Naive thymus-derived CD8-positive, alpha-beta T cell (primary cell): ENCODE measurements at places on chromosomes 3 and 15. TPM values are rescaled to one million over a fixed set of nuclear protein-coding genes. Genes with fewer than 3 reads are reported as not detected.

GRCh38 chr3:15899388-15899787 is 101.6 kb upstream of the ANKRD28 start:
- no peak for DNase-seq
- H3K36me3 ChIP-seq, result no peaks in the 10 kb centered on the region
- no peaks in the 10 kb centered on the region for H3K27me3 ChIP-seq
- no peak overlapping the region for H3K4me3 ChIP-seq
- H3K4me1 ChIP-seq, result no peaks in the 10 kb centered on the region
- H3K27ac ChIP-seq, result no peak overlapping the region

DNA sequence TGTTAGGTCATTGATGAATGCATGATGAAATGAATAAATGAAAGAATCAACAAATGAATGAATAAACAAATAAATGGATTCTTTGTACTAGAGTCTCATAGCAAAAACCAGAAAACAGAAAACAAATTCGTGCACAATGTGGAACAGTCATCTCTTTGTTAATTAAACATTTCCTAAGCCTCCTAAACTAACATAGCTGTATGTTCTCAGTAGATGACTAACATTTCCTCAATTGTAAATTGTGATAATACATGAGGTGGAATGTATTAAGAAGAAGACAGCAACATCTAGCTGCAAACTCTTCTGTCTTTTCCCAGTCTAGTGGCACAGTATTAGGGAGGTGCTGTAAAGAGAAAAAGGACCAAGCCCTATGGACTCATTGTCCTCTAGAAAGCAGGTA is 1021.0 kb downstream of the MCTP2 start:
- no peak overlapping the region for H3K27ac ChIP-seq
- peaks cover 18% of the 10 kb centered on the region for H3K27me3 ChIP-seq
- no peaks in the 10 kb centered on the region for H3K4me1 ChIP-seq
- H3K4me3 ChIP-seq, result no peak overlapping the region
- no peaks in the 10 kb centered on the region for H3K36me3 ChIP-seq
- no peak for DNase-seq

Gene LYZL4
- not detected for total RNA-seq

Gene GPR149
- total RNA-seq, result not detected
